ENCODE measurements at places on chromosomes 4 and X.

- no peak for DNase-seq
These were observed 5.0 kb downstream of the ARFIP1 start for GRCh38 chr4:152784490-152785350.

DNA sequence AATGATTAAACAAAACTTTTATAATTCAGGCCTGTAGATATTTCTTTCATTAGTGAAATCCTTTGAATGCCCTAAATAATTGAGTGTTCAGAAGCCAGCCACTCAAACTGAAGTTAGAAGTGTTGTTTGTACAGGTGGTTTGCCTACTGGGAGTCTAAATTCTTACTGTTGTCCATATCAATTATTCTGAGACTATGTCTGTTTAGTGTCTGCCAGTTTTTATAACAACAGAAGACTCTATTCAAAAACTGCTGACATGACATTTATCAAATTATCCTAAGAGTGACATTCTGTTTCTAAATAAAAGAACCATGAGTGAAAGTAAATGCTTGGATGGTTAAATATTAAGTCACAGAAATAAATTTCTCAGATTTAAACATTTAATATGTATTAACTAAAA, 375.1 kb downstream of the FAT4 start:
- DNase-seq, result no peak

GRCh38 chr4:65623506-65623905, 46.8 kb downstream of the EPHA5 start:
- no peak for DNase-seq

GRCh38 chrX:104108955-104109354, 3.4 kb upstream of the ZCCHC18 start:
- DNase-seq, result no peak

DNA sequence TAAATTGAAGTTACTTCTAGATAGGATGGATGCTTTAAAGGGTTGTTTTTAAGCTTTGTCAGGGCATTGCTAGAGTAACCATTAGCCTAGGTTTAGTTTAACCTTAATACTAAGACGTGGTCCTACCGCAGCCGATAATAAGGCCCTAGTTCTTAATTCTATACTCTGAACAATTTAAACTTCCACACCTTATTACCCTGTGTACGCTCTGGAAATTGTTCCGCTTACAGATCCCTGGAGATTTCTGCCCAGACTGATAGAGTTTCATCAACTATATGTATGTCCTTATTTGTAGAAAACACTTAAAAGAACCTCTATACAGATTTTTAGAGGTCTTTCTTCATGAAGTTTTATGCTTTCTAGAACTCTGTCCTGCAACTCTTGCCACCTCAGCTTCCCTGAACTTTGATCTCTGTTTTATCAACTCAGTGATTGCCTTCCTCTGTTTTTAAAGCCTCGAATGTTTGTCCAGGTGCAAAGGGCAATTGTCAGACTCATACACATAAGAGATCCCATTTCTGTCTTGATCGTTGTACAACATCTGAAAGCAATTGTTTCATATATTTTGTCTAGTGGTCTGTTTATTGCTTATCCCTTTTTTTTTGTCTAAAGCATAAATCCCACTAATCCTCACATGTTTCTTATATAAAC, 71.1 kb upstream of the VCX start:
- DNase-seq, result no peak

GRCh38 chr4:123266221-123266620, 130.4 kb upstream of the SPRY1 start:
- DNase-seq, result no peak

GRCh38 chr4:82900411-82901182, at the start of gene THAP9:
Gene THAP9 (plus strand): TSS chr4:82900735. CDS start chr4:82900803, 68 bp downstream.
- peak; percentile 91 for DNase-seq

DNA sequence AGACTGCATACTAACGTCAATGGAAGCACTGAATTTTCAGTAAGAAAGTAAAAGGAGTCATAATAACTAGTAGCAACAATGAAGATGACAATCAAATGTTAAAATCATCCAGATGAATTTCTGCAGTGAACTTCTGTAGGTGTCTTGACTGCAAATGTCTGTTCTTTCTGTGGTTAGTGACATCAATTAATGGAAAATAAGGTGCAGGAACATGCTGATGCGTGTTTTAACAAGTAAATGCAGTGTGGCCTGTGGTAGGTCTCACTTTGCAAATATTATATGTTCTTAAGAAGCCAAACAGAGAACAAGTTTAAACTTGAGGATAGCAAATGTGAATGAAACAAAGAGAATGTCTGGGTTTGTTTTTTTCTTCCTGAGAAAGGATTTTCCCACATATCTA, 2.6 kb upstream of the DTHD1 start:
- DNase-seq, result no peak

- no peak for DNase-seq
These were observed 21.8 kb downstream of the SPANXC start for GRCh38 chrX:141220342-141221008.

GRCh38 chrX:17608888-17609287, 128.4 kb upstream of the SCML1 start:
- DNase-seq, result no peak

DNA sequence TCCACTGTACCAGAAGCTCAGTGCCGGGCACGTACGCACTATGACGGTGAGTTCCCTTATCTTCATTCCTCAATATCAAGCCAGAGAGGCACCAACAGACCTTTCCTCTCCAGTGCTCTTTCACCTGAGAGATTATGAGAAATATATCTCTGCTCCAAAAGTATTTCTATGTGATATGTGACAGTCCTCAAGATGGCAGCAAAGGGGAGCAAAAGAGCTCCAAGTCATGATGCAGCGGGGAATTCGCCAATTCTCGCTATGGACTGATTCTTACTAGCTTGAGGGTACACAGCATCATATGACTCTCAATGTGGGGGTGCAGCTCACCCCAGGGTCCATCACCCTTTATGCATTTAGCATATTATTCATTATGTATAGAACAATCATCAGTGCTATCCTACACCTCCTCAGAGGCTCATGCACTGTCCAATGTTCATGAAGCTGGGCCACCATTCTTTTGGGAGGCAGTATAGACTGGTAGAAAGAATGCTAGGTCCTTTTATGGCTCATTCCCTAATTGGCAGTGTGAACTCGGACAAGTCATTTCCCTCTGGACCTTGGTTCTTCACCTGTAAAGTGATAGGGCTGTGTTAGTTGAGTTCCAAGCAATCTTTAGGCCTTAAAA, 12.8 kb upstream of the IQSEC2 start:
- DNase-seq, result no peak

DNA sequence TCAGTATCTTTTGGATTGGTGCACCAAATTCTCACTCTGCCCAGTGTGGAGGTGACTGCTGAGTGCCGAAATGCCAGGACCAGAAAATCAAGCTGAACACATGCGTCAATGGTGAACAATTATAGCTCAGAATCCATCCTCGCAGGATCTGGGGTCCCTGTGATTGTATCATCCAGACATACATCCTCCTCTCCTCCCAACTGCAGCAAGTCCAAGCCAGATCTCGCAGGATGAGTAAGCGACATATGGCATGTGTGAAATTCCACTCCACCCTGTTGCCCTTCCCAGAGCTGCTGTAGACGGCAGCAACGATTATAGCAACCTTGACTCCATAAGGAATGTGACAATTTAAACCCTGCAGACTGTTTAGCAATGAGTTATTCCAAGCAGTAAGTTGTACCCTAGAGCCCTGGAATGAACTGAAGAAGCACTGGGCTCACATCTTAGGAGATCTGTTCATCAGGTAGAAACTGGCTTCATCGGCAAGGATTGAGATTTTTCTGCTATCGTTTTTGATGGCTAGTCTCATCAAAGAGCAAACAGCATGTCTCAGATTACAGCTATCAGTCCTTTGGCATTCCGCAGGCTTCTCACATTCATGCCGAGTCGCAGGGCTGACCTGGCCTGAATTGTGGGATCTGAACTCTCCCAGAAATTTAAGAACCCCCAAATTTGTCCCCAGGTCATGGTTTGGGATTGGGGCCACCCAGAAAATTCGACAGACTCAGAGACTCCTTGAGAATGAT, 35.5 kb upstream of the SORBS2 start:
- no peak for DNase-seq

DNA sequence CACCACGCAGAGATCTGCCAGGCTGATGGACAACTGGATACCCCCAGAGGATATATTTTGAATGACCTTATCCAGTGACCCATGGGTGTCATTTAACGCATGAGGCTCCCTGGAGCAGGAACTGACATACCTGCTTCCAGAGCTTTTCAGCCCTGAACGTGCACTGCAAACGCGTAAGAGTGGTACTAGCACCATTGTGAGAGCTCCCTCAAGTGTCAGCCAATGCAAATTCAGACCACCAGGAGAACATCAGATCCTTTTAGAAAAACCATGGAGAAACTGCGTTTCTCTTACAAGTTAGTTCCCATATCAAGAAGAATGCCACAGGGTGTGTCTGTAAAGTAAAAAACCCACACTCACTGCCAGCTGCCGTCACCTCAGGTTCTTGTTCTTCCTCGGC, 7.3 kb downstream of the TREX2 start:
- DNase-seq, result peak; percentile 30

DNA sequence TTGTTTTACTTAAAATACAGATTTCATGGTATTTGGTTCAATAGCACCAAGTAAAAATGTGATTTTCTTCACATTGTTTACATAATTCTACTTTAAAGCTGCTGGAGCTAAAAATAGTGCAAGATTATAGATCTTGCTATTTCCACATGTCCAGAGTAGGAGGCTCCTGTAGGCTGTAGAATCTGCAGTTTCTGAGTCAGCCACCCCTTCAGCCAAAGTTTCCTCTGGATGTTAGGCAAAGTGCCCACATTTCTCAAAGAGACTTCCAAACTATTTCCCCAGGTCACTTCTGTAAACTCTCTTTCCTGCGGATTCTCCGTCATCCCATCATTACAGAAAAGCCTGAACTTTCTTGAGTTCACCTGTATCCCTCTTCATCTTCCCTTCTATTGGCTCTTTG, 342.5 kb upstream of the FSTL5 start:
- DNase-seq, result no peak

- no peak for DNase-seq
These were observed 61.6 kb downstream of the RGS12 start for GRCh38 chr4:3354455-3354811.

GRCh38 chr4:123671636-123672404, 275.2 kb downstream of the SPRY1 start:
- no peak for DNase-seq

DNA sequence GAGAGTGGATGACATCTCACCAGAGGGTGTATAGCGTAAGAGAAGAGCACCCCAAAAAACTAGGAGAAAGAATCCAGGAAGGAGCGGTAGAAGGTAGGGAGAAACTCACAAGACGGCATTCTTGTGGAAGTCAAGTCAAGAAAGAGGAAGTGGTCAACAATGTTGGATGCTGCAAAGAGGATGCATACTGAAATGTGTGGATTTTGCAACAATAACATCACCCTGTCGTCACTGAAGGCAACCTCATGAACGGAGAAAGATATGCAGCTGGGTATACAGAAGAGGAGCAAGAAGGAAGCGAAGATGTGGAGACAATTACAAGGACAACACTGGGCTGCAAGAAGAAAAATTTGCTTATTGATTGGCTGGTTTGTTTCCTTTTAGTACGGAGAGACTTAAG, 11.4 kb upstream of the TAPT1 start:
- DNase-seq, result no peak

DNA sequence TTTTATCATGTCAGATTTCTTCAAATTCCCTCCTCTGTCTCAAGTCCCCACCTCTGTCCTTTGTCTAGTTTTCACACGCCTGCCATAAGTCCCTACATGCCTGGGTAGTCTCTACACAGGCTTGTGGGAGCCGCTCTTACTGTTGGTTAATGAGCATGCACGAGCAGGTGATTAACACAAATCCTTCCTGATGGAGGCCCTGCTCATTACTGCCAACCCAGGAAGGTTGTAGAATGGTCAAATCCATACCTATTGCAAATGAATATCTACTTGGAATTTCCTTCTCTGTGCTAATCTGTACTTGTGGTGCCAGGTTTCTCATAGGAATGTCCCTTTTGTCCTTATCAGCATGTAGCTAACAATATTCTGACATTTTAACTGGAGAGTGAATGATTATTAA, 208.4 kb upstream of the HDX start:
- no peak for DNase-seq

DNA sequence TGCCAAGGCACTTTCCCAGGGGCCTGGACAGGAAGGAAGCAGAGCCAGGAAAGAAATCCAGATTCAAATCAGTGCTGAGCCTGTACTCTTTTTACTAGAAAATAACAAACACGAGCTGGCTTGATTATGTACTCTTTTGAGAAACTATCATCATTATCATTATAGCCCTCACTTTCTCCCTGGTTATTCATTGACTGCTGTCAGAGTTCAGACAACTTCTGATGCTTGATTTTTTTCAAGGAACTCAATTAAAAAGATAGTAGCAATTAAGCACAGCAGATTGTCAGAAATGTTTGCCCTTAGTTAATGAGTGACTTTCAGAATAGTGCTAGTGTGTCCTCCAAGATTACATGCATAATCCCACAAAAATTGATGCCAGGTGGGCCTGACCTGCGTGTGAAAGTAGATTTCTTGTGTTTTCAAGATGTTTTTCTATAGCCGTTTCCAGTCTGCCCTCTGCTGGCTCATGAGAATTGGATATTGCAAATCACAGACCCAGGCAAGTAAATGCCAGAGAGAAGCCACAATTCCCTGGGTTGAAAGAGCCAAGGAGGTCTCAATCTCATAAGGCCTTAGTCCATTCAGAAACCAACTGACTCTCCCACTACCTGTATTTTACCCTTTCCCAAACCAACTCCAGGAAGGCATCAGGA, 14.3 kb upstream of the PNPLA4 start:
- DNase-seq, result peak; percentile 3

DNA sequence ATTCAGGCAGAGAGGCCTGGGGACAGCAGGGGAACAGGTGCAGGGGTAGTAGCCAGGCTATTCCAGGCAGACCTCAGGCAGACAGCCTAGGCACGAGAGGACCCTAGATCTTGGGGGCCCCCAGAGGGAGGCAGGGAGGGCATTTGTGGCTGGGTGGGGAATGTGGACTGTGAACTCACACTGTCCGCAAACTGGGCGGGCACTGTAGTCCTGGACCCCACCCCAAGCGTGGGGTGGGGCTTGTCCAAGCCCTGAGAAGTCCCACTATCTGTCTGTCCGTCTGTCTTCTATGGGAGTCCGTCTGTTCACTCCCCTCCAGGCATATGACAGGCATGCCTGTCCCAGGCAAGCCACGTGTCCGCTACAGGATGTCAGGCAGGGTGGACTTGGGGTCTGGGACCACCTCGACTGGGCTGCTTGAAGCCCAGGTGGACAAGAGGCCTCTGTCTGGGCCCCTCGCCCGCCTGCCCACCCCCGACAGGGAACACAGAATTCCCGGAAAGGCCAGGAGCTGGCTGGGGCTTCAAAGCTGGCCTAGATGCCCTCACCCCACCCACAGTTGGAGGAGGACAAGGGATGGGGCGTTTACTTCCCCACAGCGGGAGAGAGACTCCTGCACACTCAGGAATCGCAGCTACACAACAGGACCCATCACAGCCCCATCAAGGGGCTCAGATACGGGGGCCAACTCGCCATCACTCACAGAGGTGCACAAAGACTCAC, at the start of gene SLC38A5:
SLC38A5 (minus strand) TSS at position 151 of the 723 bp plus-strand sequence. CDS start 2,336 bp downstream, outside the sequence.
- DNase-seq, result no peak

GRCh38 chr4:31126881-31127398, 406.8 kb downstream of the PCDH7 start:
- peak; percentile 3 for DNase-seq

DNA sequence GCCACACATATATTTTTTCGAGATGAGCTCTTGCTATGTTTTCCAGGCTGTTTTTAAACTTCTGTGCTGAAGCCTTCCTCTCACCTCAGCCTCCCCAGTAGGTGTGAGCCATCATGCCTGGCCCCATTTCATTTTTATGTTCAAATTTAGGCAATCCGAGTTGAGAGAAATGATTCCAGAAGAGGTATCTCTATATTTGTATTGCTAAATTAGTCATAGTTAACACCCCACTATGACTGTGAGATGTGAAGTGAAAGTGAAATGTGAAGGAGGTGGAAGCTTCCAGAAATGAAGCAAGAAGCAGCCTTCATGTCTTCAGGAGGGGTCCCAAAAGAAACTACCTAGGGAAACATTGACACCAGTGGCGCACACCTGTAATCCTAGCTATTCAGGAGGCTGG, 17.7 kb downstream of the APELA start:
- no peak for DNase-seq
